ENCODE measurements at places on chromosomes 16 and 17.

- no peak for DNase-seq
Measured at GRCh38 chr17:28196636-28197035, 122.4 kb upstream of the TMEM97 start.

DNA sequence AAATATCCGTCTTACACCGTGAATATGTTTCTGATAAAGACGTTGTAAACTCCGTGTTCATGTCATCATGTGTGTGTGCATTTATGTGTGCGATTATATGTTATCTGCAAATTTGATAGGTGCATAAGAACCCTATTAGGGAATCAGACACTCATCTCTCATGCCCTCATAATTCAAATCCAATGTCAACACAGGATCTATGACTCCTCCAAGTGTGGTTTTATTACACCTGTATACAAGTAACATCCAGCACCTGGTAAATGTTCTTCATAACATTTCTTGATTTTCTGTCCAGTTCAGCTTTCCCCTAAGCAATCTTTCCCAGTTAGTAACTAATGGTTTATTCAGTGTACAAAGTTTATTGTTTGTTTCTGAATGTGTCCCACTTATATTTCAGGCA lies 681.9 kb downstream of the CDH11 start:
- no peak for DNase-seq

DNA sequence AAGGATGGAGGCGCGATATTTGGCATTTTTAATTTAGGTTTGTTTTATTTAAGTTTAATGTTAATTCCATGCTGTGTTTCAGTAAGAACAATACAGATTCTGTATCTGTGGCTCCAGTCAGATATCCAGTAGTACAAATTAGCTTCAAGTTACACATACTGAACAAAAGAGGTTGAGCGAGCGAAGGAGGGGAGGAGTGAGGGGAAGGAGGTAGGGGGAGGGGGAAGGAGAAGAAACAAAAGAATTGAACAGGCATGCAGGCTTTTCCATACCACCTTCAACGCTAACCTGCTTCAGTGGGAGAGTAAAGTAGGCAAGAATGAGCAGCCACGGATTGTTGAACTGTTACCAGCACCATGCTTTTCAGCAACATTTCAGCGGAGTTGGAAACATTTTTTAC lies 55.5 kb downstream of the YWHAE start:
- DNase-seq, result no peak

GRCh38 chr17:49180303-49180702 lies 30.1 kb downstream of the GNGT2 start:
- peak; percentile 49 for DNase-seq

DNA sequence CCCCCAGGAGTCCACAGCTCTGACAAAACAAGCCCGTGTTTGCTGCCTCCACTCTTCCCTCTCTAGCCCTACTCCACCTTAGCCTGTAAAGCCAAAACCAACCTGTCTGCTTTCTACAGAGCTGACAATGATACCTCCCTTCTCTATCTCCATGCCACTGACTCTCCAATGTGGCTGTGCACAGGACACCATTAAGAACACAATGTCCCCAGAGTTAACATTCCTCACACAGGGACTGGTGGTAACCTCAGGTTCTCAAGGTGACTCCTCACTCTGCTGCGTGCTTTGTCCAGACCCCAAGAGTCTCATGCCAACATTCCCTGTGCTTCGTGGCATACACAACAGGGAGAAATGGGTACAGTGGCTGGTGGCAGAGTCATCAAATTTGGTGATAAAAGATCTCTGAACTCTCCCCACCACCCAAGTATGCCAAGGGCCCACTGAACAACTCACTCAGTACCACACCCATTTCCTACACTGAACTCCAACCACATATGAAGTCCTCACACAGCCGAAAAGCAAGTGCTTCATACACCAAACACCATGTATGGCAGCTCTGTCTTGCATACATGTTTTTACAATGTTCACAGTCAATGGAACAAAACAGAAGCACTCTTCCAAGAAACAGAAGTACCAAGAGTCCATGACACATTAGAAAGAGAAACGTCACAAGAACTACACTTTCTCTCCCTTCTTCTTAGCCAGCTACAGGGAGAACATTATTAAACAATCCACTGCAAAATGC lies 21.1 kb downstream of the CSNK2A2 start:
- DNase-seq, result no peak

GRCh38 chr16:89123001-89123830 lies 29.6 kb downstream of the ACSF3 start:
- DNase-seq, result no peak

GRCh38 chr16:67384778-67385510 lies 8.4 kb downstream of the TPPP3 start:
- DNase-seq, result no peak

- no peak for DNase-seq
Measured at GRCh38 chr17:42266918-42267766, 9.0 kb downstream of the STAT5B start.

DNA sequence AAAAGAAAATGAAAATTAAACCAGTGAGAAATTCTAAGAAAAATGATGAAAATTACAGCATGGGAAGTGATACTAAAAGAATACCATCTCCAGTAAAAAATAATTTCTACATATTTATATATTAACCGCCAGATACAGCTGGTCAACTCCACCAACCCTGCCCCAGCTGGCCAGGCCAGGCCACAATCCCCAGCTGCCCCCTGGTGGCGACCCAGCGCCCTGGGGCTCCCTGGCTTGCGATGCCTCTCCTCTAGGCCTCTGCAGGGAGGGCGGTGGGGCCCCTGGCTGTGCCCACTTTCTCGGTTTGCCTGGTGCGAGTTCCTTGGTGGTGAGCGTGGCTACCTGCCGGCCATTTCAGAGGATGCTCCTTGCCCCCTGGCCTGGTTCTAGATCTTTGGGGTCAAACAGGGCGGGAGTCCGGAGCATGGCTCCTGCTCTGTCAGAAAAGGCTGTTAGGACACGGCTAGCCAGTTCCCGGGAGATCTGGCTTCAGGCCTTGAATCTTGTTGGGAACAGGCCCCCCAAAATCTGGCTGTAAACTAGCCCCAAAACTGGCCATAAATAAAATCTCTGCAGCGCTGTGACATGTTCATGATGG lies 14.5 kb downstream of the GLIS2 start:
- peak; percentile 55 for DNase-seq

- DNase-seq, result peak; percentile 60
Measured at GRCh38 chr16:82229800-82230619, 60.0 kb upstream of the MPHOSPH6 start.

- no peak for DNase-seq
Measured at GRCh38 chr16:2516391-2517240, 2.9 kb downstream of the ATP6V0C start.

DNA sequence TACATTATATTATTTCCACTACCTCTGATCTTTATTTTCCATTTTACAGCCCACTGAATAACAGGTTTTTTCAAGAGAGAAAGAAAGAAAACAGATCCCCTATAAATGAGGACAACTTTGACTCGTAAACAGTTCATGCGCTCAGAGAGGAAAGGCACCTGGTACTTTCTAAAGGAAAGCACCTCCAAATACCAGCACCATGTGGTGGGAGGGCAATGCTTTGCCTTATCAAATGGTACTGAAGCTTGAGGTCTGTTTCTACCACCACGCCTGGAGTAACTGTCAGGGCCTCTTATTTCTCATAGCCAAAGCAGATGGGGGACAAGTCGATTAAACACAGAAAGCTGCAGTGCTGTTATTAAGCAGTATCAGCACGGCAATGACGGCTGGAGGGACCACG lies 510.3 kb upstream of the ZFHX3 start:
- DNase-seq, result no peak

DNA sequence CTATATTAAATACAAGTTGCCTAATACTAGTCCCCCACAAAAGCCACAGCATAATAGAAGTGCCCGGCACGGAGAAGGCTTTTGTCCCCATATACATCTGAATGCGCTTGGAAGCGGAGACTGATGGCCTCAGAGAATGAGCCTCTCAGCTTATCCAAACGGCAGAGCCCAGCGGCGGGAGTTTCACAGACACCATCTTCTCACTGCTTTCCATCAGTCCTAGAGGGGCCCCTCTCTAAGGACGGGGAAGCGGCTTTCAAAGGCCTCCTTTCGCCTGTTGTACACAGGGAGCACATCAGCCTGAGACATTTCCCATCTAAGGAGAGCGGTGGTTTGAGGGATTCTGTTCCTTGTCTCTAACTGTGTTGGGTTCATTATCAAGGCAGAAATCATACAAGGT lies 16.9 kb downstream of the NXN start:
- no peak for DNase-seq

- no peak for DNase-seq
Measured at GRCh38 chr17:63450551-63450950, 4.4 kb upstream of the CYB561 start.

DNA sequence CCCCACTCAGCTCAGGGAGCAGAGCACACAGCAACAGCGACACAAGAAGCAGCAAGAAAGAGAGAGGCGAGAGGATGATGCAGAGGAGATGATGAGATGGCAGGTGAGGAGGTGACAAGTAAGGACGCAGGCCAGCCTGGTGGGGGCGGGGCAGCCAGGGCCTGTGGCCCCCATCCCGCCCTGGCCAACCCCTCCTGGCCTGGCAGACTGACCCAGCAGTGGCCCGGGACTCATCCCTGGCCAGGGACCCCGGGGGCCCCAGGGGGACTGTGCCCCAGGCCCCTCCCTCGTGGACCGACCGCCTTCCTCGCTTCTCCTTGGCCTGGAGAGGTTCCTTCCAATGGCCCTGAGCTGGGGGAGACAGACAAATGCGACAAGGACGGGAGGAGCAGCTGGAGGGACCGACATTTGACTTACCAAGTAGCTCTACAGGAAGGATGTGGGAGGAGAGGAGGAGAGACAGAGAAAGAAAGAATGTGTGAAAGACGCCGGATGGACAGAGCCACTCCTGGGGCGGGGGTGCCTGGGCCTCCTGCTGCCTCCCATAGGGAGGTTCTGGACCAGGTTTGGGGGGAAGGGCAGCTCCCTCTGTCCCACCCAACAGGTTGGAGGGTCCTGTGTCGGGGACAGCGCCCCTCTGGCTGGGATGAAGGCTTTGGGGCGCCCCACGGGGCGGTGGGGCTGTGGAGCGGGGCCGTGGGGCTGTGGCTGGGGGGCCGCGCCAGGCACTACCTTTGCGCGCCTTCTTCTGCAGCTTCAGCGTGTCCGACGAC lies 6.8 kb downstream of the MTSS2 start:
- no peak for DNase-seq

GRCh38 chr17:72858826-72859495 lies 233.5 kb downstream of the SLC39A11 start:
- no peak for DNase-seq

GRCh38 chr17:72471296-72471695 lies 350.5 kb downstream of the SOX9 start:
- DNase-seq, result no peak

DNA sequence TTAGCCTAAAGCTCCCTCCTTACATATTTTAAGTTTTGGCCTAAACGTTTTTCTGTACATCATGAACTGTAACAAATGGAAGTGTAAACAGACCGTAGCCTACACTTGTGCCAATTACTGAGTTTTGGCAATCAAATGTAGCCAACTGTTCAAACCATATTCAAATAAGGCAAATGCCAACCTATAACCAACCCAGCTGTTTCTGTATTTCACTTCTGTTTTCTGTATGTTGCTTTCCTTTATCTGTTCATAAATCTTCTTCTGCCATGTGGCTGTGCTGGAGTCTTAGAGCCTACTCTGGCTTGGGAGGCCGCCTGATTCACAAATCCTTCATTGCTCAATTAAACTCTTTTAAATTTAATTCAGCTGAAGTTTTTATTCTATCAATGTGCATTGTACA lies 6.9 kb upstream of the C16orf78 start:
- DNase-seq, result no peak

GRCh38 chr17:6435968-6436367 lies 1.0 kb upstream of the AIPL1 start:
- DNase-seq, result peak; percentile 46

DNA sequence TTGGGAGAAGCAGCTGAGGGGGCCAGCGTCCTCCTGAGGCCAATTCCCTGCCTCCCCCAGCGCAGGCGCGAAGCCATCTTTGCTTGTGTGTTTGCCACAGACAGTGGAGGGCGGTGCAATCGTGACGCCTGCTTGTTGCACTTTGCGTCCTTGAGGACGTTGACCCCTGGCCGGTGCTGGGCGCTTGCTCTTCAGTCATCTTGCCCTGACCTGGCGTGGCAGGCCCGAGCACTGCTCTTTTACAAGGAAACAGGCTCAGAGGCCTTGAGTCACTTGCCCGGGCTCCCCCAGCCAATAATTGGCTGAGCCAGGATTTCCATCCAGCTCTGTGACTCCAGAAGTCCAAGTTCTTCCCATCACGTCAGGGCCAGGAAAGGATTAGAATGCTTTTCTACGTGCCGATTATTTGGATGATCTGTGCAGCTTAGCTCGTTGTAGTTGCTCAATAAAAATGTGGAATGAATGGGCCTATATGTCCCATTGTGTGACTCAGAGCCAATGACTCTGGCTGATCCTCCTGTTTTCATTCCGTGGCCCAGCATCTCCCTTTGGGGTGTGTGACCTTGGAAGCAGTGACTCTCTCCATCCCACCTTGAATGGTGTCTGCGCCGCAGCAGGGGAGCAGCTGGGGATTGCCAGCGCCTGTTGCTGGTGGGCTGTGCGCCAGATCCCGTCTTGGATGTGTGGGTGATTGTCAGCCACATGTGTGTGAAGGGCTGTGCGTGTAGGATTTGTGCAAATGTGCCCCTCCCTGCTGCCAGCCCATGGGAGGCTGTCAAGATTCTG lies 214.1 kb downstream of the SEC14L1 start:
- no peak for DNase-seq

- no peak for DNase-seq
Measured at GRCh38 chr17:31880311-31880710, 21.2 kb downstream of the UTP6 start.

DNA sequence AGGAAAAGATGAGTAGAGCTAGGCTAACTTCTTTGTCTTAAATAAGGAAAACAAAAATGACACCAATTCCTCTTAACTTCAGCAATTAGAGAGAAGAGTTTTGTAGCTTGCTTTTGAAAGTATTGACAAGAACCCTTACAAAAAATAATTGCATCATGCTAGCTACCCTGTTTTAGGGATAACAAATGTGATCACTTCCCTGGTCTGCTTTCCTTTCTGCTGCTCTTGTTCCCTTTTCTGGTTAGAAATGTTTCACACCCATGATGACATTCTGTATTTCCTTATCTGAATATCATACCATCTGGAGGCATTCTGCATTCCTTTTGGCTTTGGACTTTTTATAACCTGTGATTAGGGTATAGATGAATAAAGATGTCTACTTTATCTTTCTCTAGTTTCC lies 9.9 kb upstream of the SMIM36 start:
- no peak for DNase-seq

GRCh38 chr16:2477327-2477726 lies 2.4 kb downstream of the TBC1D24 start:
- no peak for DNase-seq

DNA sequence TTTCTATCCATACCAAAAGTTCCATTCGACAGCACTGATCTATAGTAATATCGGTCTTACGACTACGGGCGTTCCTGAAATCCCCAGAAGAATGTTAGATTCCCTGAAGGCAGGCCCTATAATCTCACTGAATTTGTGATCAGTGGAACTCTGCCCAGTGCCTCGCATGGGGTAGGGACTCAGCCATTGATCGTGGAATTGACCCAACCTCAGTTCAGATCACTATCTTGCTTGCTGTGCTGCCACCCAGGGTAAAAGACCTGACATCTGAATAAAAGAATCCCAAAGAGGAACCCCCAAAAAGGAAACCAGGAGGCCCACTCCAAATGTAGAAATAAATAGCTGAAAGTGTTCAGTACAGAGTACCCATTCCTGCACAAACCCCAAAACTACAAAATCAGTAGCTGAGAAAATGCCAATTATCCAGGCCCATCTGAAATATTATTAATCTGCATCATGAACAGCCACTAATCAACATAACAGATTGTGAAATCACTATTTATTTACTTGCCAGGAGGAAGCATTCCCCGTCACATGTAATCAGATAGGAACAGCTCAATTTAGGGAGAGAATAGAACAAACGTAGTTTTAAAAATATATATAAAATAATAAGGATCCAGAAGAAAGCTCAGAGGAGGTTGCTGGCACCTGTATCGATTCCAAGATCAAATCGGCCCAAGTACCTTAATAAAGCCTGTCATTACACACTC lies 221.9 kb downstream of the ZFHX3 start:
- DNase-seq, result no peak
